Frontal cortex (tissue), 4 donors: ENCODE measurements at places on chromosomes 6 and 20. TPM values are rescaled to one million over a fixed set of nuclear protein-coding genes. Genes with fewer than 3 reads are reported as not detected.

DNA sequence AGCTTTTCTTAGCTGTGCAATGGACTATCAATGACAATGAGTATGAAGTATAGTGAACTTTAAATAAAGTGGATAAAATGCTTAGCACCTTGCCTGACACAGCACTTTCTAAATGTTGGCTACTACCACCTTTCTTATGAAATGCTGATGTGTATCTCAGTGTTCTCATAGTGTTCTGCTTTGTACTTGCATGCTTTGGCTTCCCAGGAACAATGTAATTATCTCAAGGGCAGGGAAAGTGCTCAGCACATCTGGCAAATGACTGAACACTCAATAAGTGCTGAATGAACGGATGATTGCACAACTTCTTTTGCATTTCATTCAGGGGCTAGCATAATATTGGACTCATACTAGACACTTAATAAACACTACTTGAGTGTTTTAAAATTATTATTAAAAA is 28.2 kb upstream of the NOX3 start:
- DNase-seq: no peak

DNA sequence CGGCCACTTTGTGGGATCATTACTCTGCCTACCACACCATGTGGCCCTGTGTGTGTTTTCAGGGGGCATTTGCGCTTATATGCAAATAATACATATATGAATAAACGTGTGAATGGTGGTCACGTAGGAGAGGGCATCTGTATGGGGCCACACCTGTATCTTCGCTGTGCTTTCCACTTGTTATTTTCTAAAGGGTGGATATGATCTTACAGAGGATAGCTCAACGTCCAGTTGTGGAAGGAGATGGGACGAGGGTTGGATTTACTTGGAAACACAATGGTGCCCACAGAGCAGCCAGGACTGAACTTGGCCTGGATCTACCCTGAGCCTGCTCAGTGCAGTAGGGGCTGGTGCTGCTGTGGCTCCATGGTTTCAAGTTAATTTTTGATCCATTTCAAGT is 93.3 kb downstream of the YTHDF1 start:
- DNase-seq: no peak

GRCh38 chr6:124539096-124539495 is 423.1 kb upstream of the RNF217 start:
- DNase-seq: no peak

DNA sequence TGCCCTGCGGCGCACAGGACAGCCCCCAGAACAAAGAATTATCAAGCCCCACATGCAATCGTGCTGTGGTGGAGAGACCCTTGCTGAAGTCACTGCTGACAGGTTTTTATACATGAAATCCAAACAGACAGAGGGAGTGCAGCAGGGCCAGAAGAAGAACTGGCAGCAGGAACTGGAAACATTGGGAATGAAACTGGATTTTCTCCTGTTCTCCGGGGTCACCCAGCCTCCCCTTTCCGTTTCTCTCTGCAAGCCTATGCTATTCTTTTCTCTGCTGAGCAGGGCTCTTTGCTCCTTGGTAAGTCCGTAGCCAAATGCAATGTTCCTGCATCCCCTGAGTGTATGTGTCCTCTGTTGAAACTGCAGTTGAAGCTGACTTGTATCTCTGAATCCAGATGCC is 63.5 kb upstream of the QKI start:
- no peak for DNase-seq

GRCh38 chr20:58720890-58721289 is 28.3 kb downstream of the NPEPL1 start:
- DNase-seq: no peak

DNA sequence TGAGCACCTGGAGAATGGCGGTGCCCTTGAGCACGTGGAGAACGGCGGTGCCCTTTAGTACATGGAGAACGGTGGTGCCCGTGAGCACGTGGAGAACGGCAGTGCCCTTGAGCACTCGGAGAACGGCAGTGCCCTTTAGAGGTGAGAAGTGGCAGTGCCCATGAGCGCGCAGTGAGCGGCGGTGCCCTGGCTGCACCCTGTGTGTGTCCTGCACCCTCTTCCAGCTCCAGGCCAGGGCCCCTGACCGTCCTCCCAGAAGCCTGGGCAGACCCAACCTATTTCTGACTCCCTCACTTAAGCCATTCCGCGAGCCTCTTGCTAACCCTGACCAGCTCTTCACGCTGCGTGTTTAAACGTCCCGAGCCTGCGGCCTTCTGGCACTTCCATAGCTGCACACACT is 151.3 kb downstream of the DLL1 start:
- no peak for DNase-seq

DNA sequence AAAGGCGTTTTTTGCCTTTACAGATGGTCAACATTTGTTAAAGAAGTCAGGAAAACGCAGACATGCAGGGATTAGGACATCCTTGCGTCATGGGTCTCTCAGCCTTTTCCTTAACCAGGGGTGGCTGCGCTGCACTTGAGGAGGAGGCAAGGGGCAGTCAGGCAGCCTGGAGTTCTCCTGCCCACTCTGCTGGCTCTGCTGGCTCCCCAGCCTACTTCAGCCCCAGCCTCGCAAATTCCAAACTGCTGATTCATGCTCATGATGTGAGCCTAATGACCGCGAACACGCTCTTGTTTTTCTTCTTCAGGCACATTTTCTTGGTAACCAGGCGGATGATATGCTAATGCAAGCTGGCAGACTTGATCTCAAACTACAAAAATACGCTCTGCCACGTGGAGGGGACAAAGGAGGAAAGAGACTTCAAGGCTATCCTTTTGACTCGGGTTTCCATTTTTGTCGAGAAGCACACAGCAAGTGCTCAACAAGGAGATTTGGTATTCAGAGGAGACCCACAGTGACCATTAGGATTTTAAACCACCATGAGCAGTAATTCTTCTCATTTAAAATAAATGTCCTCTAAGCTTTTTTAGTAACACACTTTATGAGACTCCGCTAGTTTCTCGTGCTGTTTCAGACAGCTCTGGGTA is 290.3 kb upstream of the STXBP5 start:
- DNase-seq: peak; percentile 15

GRCh38 chr20:59752704-59753460 is 148.5 kb downstream of the PHACTR3 start:
- DNase-seq: no peak

DNA sequence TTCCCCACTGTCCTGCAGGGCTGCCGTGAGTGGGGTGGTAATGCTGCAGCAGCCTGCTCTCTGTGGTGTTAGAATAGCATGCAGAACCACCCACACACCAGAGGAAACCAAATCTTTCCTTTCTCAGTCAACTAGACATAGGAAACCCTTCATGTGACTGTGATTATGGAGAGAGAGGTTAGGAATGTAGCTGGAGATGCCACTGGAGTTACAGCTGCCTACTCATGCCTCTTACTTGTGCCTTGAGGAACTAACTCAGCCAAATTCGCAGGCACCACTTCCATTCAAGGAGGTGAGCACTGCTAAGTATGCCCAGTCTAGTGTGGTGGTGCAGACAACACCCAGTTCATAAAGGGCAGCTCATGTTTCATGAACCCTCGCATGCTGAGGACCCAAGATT is 27.4 kb downstream of the MUC22 start:
- no peak for DNase-seq

GRCh38 chr6:151154418-151154817 is 85.3 kb upstream of the AKAP12 start:
- no peak for DNase-seq

DNA sequence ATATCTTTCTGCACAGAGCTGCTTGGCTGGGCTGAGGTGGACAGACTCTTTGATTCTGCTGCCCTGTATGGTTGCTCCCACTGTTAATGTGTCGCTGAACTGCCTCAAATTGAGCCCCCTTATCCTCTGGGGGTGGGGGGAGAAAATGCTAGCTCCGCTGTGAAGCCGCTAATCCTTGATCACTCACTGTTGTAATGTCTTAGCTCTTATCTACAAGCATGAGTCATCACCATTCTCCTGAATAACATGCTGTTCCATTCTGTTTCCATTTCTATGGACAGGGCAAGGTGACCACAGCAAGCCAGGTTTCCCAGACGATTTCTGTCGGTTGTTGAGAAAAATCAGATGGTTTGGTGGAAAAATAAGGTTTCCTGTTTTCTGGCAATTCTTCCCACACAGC is 218.4 kb upstream of the GGTLC1 start:
- DNase-seq: no peak

- no peak for DNase-seq
These were observed 91.3 kb downstream of the PDE10A start for GRCh38 chr6:165571721-165572132.

GRCh38 chr6:14943116-14943515 is 302.8 kb upstream of the JARID2 start:
- DNase-seq: no peak

DNA sequence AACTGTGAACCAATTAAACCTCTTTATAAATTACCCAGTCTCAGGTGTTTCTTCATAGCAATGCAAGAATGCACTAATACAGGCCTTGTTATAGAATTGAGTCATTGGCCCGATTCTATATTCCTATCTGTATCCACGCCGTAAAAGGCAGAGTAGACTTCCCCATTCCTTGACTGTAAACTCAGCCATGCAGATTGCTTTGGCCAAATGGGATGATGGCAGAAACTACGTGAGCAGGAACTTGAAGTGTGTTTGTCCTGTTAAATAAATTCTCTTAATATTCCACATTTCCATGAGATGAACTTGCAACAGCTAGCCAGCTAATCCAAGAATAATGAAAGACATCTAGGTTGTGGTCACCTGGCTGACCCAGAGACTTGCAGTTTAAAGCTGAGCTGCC is 3.9 kb upstream of the SAYSD1 start:
- no peak for DNase-seq

- DNase-seq: peak; percentile 51
These were observed 10.6 kb downstream of the RPS10 start for GRCh38 chr6:34414999-34415858.

DNA sequence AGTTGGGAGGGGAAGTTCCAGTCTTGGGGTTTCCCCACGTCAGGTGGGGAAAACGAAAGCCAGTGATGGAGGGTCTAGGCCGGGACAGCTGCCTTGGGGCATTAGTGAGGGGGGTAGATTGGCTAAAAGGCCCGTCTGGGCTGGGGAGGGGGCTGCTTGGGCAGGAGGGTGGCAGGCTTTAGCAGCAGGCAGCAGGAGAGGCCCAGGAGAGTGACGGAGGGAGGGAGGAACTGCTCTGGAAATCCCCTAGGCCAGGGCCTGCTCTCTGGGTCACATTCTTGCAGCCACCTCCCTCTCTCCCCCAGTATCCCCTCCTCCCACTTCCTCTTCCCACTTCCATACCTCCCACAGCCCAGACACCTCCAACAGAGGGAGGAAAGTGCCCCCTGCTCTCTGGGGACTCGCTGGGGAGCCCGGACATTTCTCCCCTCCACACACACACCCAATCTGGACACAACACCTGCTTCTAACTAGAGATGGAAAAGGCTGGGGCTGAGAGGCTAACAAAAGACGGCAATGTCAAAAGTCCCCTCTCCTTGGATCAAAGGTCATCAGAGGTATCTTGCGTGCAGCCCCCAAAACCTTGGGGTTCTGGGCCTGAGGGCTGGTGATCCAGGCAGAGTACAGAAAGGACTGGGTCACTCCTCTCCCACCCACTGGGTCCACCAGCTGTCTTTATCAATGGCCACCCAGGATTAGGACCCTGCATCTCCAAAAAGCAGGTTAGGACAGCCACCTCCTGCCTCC is 1.8 kb downstream of the NFKBIE start:
- DNase-seq: no peak

DNA sequence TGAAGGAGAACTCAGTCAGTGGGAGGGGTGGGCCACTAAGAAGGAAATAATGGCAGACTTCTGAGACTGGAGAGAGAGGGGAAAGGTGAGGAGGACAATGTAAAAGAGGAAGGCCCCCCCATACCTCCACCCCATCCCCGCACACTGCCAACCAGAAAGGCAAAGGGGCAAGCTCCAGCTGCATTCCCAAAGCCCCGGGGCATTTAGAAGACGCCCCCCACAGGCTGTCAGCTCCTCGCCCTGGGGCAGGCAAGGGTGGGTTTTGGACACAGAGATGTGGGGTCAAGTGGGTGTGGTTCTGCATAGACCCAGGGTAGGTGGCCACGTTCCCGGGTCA is 20.8 kb upstream of the SLC22A7 start:
- DNase-seq: no peak

DNA sequence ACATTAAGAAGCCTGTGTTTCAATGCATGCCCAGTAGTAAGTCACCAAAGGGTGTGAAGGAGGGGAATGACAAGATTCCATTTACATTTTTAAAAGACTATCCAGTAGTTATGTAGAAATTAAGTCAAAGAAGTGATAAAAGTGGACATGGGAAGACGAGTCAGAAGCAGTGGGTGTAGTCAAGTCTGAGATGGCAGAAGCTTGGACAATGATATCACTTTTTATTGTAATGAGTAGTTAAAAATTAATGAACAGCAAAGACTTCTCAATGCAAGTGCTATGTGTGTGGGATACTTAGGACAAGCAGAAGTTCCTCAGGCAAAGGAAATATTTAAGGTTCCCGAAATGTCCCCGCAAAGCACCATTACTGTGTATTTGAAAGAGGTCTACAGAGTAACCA is 156.0 kb downstream of the DST start:
- DNase-seq: no peak

DNA sequence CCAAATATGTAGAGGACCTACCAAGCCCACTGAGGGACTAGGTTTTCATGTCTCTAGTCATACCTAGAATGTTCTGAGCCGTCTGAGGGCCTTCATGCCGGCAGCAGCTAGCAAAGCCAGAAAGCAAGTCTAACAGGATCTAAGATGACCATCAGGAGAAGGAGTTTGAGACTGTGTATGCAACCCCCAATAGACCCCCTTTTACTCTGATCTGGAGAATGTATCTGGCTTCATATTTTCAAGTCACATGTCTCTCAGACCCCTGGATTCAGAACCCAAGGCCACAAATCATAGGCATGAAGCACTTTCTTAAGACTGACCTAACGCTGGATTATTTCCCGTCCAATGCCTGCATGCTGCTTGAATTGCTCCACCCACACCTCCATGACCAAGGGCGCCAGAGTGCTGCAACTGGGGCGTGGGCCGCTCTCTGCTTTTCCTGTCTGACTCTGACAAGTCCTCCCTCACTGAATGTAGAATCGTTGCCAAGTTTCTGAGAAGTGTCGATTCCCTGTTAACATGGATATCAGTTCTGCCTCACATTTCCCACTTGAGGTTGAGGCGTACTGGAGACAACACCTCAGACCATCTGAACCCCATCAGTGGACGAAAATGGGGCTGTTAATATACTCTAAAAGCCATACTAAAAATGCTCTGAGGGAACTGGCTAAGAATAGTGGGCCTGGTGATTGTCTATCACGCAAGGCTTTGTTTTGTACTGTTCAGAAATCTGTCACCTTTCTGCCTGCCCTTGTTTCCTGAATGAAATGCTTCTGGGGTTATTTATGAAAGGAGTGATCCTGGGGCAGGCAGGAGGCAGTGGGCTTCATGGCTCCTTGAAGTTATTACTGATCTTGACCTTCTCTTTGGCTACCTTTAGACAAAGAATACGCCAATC is 23.9 kb upstream of the ASXL1 start:
- DNase-seq: no peak

Gene BPIFA1
- not detected for total RNA-seq

Gene WFDC12
- not detected for total RNA-seq

Gene ARMH2
- total RNA-seq: not detected

Gene ENPP5
- total RNA-seq: 5.3 TPM

Gene TRIM31
- not detected for total RNA-seq

Gene ADGRG6
- 9.8 TPM for total RNA-seq

Gene SYNDIG1
- 26.1 TPM for total RNA-seq

Gene ERVFRD-1
- not detected for total RNA-seq

Gene SLA2
- under 0.01 TPM for total RNA-seq

Gene APOM
- 0.41 TPM for total RNA-seq

Gene PCSK2
- 15.9 TPM for total RNA-seq

Gene BTBD9
- 28.1 TPM for total RNA-seq

Gene SOX18
- total RNA-seq: 0.41 TPM
